ENCODE measurements at places on chromosomes 6 and 20.

DNA sequence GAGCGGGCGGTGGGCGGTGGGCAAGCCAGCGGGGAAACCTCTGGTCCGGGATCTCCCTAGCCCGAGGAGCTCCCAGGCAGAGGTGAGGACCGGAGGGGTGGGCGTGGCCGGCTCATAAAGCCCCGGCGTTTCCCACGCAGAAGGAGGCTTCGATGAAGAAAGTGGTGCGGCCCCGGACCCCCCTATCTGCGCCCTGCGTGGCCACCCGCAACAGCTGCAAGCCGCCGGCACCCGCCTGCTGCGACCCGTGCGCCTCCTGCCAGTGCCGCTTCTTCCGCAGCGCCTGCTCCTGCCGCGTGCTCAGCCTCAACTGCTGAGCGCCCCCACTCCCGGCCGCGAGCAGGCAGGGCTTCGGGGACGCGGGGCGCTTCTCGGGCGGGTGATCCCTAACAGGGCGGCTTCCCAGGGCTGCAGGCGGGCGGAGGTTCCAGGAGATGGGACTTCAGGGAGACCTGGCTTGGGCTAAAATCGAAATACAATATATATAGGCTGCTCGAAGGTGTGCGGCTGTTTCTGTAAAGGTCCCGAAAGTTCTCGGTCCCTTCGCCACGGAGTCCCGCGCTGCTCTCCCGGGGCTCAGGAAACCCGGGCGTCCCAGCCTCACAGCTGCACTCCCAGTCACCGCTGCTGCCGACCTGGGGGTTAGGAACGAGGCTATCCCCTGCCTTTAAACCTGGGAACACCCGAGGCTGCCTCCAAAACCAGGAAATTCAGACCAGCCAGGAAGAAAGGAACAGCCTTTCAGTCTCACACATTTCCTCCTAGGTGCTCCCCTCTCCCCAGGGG, 27.8 kb downstream of the ASIP start:
- DNase-seq: no peak

DNA sequence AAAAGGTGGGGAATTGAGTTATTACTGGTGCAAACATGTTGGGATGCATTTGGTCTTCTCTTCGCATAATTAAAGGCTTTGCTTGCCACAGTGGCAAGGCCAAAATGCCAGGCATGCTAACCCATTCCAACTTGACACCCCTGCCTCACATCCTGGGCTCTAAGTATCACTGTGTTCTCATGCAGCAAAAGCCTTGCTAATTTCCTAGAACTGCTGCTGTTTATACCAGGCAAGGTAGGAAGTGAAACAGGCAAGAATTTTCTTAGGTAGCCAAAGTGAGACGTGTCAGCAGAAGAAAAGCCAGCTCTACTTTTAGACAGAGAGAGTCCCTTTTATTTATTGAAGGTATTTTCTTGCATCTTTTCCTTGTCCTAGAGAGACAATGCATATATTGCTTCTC, 41.2 kb downstream of the LYRM2 start:
- DNase-seq: no peak

DNA sequence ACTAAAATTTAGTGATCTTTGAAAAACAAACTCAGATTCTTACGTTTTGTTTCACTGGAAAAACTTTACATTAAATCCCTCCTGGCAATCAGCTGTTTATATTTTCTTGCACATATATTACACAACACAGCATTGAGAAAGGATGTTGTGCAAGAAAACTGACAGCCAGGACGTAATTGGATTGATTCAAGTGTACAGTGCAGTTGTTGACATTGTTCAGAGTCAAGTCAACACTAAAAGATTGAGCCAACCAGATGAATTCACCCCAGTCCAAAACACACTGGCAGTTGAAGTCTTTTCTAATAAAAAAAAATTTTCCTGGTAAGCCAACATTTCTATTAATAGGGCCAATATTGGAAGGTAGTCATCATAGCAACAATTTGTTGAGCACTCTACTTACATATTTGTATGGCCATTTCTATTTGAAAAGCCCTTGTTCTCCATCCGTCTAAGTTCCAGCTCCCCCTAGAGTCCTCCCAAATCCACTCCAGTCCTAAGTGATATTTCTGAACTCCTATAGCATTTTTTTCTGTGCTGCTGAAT, 20.9 kb upstream of the VNN1 start:
- no peak for DNase-seq

GRCh38 chr20:9241232-9241692, 172.4 kb downstream of the PLCB4 start:
- DNase-seq: no peak

GRCh38 chr6:62640749-62641148, 354.7 kb upstream of the KHDRBS2 start:
- no peak for DNase-seq

GRCh38 chr20:20161611-20162010, 109.3 kb downstream of the CFAP61 start:
- no peak for DNase-seq

GRCh38 chr6:132651062-132651461, 7.9 kb downstream of the TAAR1 start:
- DNase-seq: no peak

DNA sequence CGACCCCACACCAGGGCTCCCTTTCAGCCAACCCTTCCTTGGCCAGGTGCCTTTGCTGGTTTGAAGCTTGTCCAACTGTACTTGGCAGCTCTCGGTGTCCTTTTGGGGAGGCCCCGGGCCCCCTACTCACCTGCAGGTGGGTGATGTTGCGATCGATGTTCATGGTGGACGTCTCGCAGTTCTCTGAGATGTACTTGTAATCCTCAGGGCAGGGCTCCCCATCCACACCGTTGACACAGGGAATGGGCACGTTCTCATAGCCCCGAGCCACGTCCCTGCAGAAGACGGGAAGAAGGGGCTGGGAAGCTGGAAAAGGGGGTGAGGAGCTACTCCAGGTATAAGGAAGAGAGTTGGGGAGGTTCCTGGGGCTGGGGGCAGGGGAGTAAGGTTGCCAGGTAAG, 4.9 kb upstream of the SLC44A4 start:
- no peak for DNase-seq

DNA sequence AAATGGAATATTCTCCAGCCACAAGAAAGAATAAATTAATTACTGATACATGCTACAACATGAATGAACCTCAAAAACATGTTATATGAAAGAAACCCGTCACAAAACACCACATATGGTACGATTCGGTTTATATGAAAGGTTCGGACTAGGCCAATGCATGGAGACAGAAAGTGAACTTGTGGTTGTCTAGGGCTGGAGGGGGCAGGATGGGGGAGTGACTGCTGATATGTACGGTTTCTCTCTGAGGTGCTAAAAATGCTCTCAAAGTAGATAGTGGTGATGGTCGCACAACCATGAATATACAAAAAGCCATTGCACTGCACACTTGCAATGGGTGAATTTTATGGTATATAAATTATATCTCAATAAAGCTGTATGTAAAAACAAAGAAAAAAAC, 18.3 kb downstream of the AGPAT4 start:
- DNase-seq: no peak

DNA sequence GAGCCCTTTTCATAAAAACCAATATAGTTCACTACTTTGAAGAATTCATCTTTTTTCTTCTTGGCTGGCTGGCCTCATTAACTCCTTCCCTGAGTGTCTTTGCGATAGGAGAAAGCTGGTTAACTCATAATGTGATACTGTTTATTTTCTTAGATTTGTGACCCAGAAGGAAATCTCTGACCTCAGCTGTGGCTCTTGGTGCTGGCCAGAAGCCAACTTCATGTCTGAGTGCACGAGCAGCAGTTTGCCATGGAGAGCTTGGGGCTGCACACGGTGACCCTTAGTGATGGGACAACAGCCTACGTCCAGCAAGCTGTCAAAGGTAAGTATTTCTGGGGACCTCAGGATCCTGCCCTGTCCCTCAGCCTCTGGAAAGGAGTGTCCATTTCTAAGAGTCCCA, 16.7 kb upstream of the DEF6 start:
- no peak for DNase-seq

DNA sequence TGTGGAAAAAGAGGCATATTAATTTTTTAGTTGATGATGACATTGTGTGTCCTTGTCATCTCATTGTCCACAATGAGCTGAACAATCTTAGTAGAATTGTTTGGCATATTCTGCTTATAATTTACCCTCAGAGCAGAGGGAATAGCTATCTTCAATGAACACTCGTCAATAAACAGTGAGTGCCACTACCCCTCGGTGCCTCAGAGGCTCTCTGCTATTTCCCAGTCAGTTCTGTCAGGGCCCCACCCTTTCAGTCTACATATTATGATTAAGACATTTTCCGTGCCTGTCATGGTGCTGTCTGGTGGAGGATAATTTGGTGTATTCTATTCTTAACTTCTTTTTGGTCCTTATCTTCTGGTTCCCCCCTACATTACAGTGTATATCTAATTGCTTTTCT, 31.2 kb downstream of the NUS1 start:
- DNase-seq: no peak

DNA sequence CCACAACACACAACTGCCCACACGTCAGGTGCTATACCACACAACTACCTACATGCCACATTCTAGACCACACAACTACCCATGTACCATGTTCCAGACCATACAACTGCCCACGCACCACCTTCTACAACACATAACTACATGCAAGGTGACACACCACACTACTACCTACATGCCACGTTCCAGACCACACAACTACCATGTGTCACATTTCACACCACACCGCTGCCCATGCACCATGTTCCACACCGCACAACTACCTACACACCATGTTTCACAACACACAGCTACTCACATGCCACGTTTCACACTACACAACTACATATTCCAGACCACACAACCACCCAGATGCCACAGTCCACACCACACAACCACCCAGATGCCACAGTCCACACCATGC, 19.8 kb downstream of the THBS2 start:
- DNase-seq: no peak

DNA sequence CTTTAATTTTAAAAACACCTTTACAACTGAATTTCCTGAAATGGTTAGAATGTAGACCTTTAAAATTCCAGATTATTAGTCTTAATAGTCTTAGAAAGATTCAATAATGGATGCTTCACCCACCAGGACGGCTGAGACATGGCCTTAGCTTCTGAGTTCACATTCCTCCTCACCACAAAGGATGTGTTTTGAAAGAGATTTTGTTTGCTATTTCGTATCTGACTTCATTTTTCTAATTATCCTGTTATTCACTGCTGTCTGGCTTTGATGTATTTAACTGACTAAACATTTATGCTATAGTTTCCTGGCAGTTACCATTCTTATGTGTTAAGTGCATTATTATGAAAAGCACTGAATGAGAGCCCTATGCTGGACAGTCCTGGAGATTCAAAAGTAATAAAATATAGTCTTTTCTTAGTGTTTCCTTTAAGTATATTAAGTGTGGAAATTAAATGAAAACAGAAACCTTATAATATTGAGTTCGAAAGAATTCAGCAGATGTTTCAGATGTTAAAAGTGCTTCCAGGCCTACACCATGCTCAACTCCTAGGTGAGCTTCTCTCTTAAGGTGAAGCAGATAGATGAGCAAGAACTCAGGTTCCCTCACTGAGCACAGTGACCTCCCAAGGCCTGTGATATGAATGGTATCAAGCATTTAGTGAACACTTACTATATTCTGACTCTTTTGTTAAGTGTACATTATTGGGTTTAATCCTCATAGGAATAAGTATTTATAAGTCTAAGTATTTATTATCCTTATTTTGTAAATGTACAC, 40.3 kb downstream of the MAP3K4 start:
- no peak for DNase-seq

DNA sequence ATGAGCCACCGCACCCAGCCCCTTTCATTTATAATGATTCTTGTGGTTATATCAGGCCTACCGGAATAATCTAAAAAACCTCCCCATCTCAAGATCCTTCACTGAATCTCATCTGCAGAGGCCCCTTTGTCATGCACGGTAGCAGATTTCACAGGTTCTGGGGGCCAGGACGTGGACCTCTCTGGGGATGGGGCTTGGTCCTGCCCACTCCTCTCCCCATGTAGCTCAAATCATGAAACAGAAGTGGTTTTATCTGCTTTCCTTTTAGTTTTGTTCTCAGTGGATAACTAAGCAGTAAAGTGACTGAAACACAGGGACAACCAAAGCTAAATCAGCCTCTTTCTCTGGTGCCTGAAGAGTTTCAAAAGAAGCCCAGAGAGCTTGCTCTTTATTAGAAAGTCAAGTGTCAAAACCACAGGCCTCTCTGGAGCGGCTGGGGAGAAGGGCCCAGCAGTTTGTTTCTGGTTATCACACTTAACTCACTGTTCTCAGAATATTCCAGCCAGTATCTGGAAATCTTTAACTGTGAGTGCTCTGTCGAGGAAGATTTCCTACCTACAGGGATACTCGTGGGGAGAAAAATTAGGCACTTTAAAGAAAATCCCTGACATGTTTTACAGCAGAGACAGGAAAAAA, 60.6 kb upstream of the FAM184A start:
- no peak for DNase-seq

DNA sequence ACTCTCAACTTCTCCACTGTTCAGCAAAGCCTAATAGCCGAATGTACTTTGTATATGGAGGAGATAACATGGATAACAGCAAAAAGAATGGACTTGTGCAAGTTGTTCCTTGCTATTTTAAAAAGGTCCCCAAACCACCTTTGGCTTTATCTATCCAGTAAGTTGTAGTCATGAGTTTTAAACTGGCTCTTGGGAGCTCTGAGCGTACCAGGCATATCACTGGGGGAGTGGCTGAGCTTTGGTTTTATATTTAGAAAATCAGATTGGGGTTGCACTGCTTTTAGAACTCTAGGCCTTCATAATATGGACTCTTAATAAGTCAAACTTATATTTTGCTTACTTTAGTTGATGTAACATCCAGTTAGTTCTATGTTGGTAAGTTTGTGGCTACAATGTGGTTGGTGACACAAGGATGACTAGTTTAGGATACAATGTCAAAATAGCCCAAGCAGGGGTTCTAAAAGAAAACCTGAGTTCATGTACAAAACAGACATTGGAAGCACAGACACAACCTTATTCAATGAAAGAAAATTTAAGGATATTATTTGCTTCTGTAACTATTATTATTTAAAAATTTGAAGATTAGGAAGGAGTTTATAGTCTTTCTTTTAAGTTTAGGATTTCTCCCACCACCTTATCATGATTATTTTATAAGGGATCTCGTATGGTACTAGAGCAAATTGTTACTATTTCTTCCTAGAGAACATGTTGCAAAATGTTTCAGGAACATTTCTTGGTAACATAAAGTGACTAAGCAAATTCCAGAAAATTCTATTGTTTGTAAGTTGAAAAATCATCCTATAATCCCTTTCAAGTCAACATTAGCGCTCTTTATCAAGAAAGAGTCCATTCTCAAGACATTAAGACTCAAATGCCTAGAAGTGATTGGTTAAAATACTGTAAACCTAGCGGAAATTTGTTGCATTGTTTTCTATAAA, 165.8 kb upstream of the SUPT3H start:
- DNase-seq: no peak

DNA sequence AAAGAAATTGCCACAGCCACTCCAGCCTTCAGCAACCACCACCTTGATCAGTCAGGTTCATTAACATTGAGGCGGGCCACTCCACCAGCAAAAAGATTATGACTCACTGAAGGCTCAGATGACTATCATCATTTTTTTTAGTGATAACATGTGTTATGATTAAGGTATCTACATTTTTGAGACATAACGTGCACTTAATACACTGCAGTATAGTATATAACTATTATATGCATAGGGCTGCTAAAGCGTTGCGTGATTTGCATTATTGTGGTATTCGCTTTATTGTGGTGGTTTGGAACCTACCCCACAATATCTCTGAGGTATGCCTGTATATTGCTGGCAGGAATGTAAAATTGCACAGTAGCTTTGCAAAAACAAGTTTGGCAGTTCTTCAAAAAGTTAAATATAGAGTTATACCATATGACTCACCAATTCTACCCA, 6.8 kb upstream of the RIPK1 start:
- no peak for DNase-seq
